Progenitor cell of endocrine pancreas (in vitro differentiated cells): ENCODE measurements at places on chromosomes 4 and X.

DNA sequence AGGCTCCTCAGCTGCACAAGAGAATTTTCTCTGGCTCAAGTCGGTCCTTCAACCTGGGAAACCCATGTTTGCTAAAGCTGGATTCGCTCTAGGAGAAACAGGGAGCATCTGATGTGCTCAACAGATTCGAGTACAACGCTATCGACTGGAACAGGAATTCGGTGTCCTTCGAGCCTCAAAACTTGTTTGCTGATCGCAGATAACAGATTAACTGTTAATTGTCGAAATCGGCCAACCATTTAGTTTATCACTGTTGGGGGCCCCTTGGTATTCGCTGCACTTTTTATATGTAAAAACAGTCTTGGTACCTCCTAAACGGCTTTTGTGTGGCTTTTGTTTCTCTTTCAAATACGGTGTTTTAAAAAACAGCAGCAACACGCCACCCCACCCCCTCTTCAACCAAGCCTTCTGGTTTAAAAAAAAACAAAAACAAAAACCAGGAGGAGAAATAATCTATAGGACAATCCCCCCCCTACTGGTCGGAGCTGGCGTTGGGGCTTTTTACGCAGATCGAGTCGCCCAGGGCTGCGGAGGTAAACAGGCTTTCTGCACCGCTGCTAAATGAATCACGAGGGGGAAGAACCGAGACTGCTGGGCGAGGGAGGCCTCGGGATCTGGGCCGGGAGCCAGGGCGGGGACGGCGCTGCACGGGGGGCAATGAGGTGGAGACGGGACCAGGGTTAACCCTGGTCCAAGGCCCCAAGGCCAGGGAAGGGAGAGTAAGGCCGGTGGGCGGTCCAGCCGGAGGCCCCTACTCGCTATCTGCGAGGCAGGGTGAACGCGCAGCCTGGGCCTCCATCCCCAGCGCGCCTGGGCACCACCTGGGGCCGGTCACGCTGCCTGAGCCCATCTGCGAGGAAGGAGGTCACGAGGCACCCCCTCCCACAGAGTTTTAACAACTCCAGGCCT, 71.7 kb upstream of the BCOR start:
- no peak for DNase-seq
- peak overlapping the region; percentile 71 for H3K27ac ChIP-seq
- peak overlapping the region; percentile 35 for H3K4me3 ChIP-seq
- peaks cover 25% of the 10 kb centered on the region for H3K4me1 ChIP-seq

- no peak overlapping the region for H3K4me3 ChIP-seq
- peaks cover 21% of the 10 kb centered on the region for H3K36me3 ChIP-seq
- no peaks in the 10 kb centered on the region for H3K27me3 ChIP-seq
- H3K27ac ChIP-seq, result no peak overlapping the region
- no peak for DNase-seq
- no peaks in the 10 kb centered on the region for H3K4me1 ChIP-seq
Measured at GRCh38 chrX:3639236-3639635, 74.2 kb downstream of the PRKX start.

GRCh38 chr4:104868958-104869357, 277.7 kb upstream of the TET2 start:
- H3K27me3 ChIP-seq, result peaks cover 5% of the 10 kb centered on the region
- no peak overlapping the region for H3K27ac ChIP-seq
- no peak for DNase-seq
- no peak overlapping the region for H3K4me3 ChIP-seq
- no peaks in the 10 kb centered on the region for H3K4me1 ChIP-seq

DNA sequence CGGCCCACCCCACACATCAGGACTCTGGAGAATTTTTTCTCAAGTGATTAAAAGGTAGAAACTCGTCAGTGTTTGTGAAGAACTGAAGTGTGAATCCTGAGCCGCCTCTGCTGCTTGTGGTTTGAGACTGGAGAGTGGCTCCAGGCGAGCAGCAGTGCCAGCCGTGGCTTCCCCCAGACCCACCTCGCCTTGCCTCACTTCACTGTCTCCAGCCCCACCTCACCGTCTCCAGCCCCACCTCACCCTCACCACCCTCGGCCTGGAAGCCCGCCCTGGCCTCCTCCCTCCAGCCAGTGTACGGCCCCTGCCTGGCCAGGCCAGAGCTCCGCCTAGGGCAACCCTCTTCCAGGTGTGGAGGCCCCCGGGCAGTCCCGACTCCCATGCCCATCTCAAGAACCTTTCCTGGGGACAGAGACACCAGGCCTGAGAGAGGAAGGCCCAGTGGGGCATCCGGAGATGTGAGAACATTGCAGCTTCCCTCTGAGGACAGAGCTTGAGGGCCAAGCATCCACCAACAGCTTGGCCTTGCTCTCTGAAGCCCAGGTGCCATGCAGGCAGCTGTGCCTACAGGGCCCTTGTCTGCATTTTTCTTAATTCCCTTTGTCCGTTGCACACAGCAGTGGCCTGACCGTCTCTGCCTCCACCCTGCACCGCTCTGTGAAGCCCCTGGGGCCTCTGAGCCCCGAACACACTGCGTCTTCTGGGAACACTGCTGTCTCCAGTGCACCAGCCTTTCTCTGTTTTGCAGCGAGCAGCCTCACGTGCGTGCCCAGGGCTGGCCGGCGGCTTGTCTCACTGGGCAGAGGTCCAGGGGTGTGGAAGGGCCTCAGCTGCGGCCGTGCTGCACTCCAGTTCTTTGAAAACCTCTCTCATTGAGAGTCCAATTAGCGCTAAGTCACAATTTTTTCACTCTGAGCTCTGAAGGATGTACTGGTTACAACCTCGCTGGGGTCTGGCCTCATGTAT, 13.8 kb downstream of the SH3BP2 start:
- no peak overlapping the region for H3K4me3 ChIP-seq
- no peaks in the 10 kb centered on the region for H3K36me3 ChIP-seq
- H3K27me3 ChIP-seq, result peaks cover 3% of the 10 kb centered on the region

DNA sequence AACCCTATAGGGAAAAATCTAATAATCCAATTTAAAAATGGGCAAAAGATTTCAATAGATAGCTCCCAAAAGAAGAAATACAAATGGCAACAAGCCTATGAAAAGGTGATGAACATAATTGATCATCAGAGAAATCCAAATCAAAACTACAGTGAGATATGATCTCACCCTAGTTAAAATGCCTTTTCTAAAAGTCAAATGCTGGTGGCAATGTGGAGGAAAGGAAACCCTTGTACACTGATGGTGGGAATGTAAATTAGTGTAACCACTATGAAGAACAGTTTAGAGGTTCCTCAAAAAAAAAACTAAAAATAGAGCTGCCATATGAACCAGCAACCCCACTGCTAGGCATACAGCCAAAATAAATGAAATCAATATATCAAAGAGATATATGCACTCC, 44.5 kb downstream of the STPG2 start:
- no peak for DNase-seq
- H3K4me3 ChIP-seq, result no peak overlapping the region
- no peak overlapping the region for H3K27ac ChIP-seq

- no peaks in the 10 kb centered on the region for H3K27me3 ChIP-seq
- no peak overlapping the region for H3K4me3 ChIP-seq
- DNase-seq, result no peak
- H3K36me3 ChIP-seq, result peaks cover 3% of the 10 kb centered on the region
- no peak overlapping the region for H3K27ac ChIP-seq
- peaks cover 3% of the 10 kb centered on the region for H3K4me1 ChIP-seq
Measured at GRCh38 chrX:13638826-13639225, 14.1 kb upstream of the TCEANC start.
